NB4 (cell line): ENCODE measurements at places on chromosomes 7 and 10.

DNA sequence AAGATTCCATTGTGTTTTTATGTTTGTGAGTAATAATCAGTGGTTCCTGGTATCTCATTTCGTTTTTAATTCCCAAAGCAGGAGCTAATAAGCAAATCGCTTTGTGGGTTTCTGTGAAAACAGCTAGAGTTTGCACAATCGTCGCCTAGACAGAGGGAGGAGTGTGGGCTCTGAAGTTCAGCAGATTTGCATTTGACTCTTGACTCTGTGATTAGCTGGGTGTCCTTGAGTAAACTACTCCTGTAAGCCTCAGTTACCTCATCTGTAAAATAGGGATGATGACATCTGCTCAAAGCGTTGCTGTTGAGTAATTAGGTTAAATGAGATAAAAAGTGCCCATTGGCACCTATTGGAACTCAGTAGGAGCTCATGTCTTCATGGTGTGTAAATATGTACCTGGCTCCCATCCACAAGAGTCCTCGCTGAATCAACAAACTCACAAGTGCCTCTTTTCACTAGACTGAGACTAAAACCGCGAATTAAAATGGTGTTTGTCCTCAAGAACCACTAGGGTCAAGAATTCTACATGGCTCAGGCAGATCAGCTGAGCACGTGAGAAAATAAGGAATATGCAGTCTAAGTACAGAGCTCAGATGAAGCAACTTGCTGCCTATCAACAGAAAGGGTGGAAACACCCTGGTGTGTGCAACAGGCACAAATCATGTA is 385.8 kb upstream of the C7orf33 start:
- no peak for DNase-seq

- no peak for DNase-seq
Measured at GRCh38 chr7:159158125-159158887, 13.6 kb upstream of the VIPR2 start.

- peak; percentile 96 for DNase-seq
Measured at GRCh38 chr7:36192053-36192824, 39.2 kb downstream of the EEPD1 start.

DNA sequence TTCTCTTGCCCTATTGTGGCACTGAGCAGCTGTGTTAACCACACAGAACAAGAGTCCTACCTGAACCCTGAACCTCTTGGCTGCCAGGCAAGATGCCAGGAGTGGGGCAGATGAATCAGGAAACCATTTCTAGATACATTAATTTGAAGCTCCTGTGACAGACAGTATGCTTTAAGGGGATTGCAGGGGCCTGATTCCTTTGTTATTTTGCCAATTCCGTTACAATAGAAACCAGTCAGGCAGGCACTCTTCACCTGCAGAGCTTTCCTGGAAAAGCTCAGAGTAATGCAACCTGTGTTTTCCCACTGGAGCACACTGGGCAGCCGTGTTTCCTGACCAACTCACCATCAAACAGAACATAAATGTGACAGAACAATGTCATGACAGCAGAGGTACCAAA is 233.1 kb downstream of the BMPER start:
- no peak for DNase-seq

DNA sequence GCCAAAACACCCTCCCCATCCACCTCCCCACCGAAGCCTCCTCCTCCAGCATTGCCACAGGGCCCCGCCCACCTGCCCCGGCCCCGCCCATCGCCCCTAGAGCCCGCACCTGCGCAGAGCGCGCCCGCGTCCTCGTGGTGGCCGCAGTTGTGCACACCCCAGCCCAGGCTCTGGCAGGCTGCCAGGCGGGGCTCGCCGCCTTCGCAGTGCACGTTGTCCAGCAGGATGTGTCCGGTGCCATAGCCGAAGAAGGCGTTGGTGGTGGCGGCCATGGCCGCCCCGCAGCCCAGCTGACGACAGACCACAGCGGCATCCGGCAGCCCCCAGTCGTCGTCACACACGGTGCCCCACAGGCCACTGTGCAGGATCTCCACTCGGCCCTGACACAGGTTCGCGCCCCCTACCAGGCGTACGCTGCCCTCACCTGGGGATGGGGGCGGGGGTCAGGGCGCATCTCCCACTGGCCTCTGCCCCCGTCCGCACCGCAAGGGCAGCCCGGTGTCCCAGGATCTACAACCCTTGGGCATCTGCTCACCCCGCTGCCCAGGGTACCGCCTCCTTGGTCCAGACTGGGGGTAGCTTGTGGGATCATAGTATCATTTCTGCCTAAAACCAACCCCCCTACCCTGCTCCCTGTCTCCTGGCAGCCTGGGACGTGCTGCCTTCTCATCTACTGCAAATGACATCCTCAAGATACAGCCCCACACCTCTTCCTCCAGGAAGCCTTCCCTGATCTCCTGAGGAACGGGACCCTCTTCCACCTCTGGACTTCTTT is 11.9 kb downstream of the SSC4D start:
- peak; percentile 88 for DNase-seq

DNA sequence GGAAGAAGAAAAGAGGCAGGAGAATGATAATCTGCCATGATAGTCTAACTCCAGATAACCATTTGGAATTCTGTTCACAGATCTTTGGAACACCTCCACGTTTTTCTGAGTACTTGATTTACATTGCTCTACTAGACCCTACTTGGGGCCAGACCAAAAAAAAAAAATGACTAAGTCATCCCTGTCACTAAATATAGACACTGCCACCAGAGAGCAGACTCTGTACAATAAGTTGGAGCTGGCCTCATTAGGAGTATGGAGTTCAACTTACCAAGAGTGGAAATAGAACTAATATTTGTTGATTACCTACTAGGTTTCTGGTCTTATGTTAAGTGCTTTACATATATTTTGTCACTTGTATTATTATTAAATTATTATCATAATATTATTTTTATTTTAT is 80.9 kb upstream of the ZNF800 start:
- DNase-seq: peak; percentile 16

- DNase-seq: peak; percentile 99
Measured at GRCh38 chr7:36389371-36390198, at the start of gene ANLN. TSS of gene ANLN (plus strand) at chr7:36389862. CDS start at chr7:36390027, 165 bp downstream.

DNA sequence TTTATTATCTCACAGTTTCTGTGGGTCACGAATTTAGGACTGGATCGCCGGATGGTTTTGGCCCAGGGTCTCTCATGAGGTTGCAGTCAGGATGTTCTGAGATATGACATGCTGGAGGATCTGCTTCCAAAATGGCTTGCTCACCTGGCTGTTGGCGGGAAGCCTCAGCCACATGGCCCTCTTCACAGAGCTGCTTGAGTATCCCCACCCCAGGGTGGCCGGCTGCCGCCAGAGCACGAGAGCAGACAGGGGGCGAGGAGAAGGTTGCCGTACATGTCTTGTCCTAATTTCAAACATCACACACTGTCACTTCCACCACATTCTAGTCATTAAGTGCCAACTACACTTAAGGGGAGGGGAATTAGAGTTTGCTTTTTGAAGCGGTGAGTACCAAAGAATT is 365.8 kb downstream of the FGFR2 start:
- DNase-seq: no peak
